ENCODE measurements at places on chromosomes 7 and 10.

GRCh38 chr7:80135309-80136104 is 876 bp downstream of the GNAI1 start:
- DNase-seq, result no peak

GRCh38 chr10:106076496-106076895 is 1088.0 kb downstream of the SORCS1 start:
- no peak for DNase-seq

DNA sequence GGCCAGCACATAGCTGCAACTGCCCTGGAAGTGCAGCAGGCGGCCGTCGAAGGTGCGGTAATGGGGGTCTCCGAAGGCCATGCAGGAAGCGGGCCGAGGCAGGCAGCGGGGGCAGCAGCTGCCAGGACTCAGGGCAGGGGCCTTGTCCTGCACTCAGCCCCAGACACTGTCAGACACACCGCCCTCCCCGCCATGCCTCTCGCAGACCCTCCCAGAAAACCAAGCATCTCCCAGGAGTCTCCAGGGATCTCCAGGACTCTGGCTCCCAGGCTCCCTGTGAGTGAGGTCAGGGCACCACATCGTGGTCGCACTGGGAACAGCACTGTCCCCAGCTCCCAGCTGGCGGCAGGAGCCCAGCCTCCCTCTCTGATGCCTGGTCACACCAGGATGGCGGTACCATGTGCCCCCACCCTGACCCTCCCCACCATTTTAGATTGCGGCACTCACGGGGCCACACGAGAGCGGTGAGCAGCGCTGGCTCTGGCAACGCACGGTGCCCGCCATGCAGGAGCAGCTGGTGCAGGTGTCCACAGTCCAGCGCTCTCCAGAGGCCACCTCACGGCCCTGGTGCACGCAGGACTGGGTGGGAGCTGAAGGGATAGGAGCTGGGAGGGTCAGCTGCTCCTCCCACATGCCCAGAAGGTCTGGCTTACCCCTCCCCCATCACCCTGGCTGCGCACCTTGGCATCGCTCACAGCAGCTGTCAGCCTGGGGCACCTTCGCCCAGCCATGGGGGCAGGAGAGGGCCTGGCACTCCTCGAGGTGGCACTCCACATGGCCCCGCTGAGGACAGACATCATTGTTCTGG is 17.5 kb downstream of the ATP6V1F start:
- no peak for DNase-seq

GRCh38 chr10:110387983-110388686 is 83.4 kb upstream of the SMNDC1 start:
- no peak for DNase-seq

GRCh38 chr7:25389489-25390106 is 161.3 kb upstream of the NPVF start:
- DNase-seq, result no peak

DNA sequence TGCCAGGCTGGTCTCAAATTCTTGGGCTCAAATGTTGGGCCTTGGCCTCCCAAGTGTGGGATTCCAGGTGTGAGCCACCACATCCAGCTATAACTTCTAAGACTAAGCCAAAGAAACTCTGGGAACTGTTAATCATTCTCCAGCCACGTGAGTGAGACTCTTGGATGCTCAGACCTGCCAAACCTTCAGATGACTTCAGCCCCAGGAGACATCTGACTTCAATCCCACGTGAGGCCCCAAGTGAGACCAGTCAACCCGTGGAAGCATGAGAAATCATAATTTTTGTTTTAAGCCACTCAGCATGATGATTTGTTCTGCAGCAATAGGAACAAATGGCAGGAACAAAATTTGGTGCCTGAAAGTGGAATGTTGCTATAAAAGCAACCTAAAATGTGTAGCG is 4.3 kb upstream of the PCBD1 start:
- no peak for DNase-seq

Measured in activated T-helper 1 cell treated with Interleukin-2 at 50 U/mL for 16 hours (primary cell).